RCC 7860 (cell line): ENCODE measurements at places on chromosomes 1 and 21.
A peak's percentile ranks its signal among the peaks of the same experiment; 100 is the strongest.

DNA sequence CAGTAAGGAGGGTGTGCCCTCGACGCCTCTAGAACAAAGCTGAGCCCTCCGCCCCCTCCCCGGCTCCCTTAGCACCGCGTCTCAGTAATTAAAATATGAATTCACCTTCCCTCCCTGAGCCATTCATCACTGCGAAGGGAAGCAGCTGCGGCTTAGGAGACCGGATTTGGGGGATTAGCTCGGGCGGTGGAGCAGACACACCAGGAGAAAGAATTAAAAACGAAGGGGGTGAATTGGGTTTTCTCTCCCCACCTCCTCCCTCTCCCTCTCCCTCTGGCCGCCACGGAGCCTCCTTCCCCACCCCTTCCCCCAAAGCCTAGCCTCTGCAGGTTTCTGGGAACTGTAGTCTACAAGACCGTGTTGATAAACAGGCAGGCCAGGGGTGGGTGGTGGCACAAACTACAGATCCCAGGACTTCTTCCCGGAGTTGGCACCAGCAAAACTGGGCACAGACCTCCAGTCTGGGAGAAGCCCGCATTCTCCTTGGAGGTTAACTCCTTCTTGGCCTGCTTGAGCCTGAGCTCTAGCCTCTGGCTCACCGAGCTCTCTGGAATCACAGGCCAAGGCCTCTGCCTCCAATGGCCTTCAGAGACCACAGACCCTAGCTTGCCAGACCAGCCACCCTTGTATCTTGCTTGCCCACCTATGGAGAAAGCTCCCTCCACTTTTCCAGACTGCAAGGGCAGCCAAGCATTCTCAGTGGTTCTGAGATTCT, 10.8 kb downstream of the BLACAT1 start:
- DNase-seq: no peak

DNA sequence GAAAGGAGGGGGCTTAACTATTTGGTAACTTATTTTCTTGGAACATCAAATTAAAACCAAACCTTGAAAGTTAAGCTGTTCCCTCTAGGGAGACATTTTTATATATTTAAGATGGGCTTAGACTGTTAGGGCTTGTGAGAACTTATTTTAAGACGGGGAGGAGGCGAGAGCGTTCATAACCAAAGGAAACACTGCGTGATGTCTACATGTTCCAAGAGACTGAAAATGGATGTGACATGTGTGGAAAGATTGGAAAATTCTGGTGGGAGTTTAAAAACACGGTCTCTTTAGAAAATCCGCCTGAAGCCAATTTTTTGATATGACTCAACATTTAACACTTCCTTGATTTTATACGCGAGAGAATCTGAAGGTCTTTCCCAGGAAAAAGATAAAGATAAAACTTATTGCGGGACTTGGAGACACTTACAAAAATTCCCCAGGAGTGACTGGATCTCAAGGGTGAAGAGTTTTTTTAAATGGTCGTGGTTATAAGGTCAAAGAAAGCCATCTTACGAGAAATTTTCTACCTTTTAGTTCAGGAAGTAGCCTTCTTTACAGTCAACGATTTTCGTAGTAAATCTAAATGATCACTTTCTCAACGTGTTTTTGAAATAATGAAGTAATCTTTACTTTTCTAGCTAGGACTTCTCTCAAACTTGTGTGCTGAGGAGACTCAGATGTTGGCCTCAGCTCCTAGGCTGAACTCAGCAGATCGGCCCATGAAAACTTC, 828 bp downstream of the PNRC2 start:
- no peak for DNase-seq

- DNase-seq: no peak
These were observed 55.2 kb upstream of the PTGS2 start for GRCh38 chr1:186735463-186735862.

DNA sequence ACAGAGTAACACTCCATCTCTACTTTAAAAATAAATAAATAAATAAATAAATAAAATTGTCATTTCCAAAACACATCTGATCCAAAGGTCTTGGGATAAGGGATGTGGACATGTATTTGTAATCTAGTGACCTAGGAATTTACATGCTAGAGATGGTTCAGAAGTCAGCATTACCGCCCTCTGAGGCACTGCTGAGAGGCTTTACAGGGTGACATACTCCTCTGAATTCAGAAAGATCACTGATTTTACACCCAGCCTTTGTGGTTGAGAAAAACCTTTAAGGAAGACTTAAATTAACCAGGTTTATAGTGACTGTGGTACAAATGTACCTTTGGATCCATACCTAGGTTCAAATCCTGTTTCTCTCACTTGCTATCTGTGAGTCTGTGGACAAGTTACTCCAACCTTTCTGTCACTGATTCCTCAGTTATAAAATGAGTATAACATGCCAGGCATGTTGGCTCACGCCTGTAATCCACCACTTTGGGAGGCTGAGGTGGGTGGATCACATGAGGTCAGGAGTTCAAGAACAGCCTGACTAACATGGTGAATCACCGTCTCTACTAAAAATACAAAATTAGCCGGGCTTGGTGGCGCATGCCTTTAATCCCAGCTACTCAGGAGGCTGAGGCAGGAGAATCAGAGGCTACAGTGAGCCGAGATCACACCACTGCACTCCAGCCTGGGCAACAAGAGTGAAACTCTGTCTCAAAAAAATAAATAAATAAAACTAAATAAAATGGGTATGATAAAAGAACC, 20.1 kb downstream of the OSBPL9 start:
- DNase-seq: peak; percentile 86

GRCh38 chr1:22291494-22291893, 148.6 kb upstream of the WNT4 start:
- DNase-seq: no peak

DNA sequence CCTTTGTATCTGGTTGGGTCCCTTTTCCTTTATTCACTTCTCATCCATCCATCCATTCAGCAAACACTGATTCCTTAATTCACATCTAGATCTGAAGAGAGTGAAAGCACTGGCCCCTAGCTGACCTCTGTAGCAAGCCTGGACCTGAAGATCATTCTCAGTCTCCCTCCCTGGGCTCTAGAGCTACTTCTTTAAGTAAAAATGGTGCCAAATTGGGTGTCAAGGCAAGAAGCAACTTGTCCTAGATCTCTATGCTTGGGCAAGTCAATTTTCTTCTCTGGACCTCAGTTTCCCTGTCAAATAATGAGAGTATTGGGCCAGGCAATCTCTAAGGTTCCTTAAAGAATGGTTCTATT, 36.1 kb downstream of the PLXNA2 start:
- no peak for DNase-seq

GRCh38 chr1:170729225-170730002, 65.5 kb downstream of the PRRX1 start:
- no peak for DNase-seq

- DNase-seq: no peak
These were observed 278.0 kb downstream of the BRINP2 start for GRCh38 chr1:177448652-177449357.

- DNase-seq: peak; percentile 64
These were observed at the start of gene CATSPER4 for GRCh38 chr1:26190373-26190987. CATSPER4 (plus strand) TSS chr1:26190602; CDS start chr1:26190628, 26 bp downstream.

GRCh38 chr21:45496968-45497845, 45.0 kb downstream of the SLC19A1 start:
- no peak for DNase-seq

GRCh38 chr1:53681351-53681976, 57.5 kb downstream of the GLIS1 start:
- DNase-seq: no peak

DNA sequence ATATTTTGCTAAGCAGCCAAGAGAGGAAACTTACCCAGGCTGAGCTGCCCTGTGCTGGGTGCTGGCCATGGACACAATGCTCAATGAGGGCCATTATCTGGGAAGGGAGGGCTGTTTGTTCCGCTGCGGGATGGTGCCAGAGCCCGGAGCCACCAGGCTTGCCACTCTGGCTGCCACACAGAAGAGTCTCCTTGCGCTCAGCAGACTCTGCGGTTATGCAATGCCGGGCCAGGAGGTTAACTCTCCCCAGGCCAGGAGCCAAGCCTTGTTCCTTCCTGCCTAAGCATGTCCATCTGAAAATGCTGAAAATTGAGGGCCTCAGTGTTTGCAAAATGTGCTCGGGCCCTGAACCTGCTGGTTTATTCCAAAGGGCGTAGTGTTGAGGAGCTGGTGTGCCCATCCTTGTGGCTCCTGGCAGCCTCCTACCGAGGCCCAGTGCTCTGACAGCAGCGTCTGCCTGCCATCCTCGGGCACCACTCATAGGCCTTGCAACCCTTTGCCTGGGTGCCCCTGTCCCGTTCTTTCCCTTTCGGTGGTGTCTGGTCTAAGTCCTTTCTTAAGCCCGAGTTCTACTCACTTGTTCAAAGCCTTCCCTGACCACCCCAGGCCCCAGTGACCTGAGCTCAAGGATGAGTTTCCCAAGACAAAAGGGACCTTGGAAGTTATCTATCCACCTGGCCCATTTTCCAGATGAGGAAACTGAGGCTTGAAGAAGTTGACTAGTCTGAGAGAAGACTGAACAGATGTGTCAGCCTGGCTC, 133.8 kb upstream of the EDN2 start:
- no peak for DNase-seq

- DNase-seq: no peak
These were observed 6.3 kb downstream of the MX2 start for GRCh38 chr21:41367945-41368734.

DNA sequence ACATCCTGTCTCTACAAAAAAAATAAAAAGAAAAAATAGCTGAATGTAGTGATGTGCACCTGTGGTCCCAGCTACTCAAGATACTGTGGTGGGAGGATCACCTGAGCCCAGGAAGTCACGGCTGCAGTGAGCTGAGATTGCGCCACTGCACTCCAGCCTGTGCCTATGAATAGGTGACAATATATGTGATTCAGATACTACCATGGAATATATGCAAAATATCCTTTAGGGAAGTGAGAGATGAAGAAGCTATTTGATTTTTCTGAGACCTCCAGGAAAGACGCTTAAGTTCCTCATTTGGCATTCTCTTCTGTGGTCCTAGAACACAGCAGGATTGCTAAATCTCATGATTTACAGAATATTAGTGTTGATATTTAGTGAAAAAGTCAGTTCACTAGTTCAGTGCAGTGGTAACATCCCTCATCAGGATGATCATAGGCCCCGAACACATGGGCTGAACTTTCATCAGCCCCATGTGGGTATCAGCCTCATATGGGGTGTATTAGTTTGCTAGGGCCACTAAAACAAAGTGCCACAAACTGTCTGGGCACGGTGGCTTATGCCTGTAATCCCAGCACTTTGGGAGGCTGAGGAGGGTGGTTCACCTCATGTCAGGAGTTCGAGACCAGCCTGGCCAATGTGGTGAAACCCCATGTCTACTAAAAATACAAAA, 6.0 kb upstream of the VASH2 start:
- no peak for DNase-seq

GRCh38 chr1:231596337-231596791, 30.2 kb upstream of the DISC1 start:
- no peak for DNase-seq

DNA sequence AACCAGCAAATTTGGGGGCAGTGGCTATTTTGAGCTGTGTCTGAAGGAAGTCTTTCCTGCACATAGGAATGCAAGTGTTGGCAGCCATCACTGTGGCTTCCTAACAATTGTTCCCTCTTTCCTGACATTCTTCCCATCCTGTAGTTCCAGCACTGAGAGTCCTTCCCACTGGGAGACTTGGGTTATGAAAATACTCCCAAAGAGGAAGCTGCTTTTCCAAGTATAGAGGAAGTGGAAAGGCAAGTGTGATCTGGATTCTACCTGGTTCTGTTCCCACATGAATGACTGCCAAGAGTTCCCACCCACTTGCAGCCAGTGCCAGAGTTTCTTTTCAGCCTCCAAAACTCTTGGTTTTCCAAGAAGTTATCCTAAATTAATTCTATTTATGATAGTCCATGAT, 98.5 kb upstream of the CD53 start:
- no peak for DNase-seq

DNA sequence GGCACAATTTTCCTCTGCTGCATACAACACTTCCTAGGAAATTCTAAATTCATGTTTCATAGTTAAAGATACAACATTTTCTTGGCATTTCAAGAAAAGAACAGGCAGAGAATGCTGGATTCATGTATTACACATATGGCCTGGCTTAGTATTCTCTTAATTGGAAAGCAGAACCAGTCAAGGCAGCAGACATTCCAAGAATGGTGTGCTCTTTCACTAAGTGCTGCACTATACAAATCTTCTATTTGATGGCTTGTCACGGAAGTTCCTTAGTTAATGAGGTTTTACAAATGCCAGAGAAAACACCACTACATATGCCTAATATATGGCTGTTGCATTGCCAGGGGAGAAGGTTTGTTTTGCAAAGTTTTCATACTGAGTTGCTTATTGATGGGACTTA, 80.8 kb upstream of the DYNLT5 start:
- no peak for DNase-seq

- no peak for DNase-seq
These were observed 1.3 kb upstream of the CCSAP start for GRCh38 chr1:229344139-229344538.

GRCh38 chr1:186618401-186619170, 61.6 kb downstream of the PTGS2 start:
- DNase-seq: peak; percentile 47

DNA sequence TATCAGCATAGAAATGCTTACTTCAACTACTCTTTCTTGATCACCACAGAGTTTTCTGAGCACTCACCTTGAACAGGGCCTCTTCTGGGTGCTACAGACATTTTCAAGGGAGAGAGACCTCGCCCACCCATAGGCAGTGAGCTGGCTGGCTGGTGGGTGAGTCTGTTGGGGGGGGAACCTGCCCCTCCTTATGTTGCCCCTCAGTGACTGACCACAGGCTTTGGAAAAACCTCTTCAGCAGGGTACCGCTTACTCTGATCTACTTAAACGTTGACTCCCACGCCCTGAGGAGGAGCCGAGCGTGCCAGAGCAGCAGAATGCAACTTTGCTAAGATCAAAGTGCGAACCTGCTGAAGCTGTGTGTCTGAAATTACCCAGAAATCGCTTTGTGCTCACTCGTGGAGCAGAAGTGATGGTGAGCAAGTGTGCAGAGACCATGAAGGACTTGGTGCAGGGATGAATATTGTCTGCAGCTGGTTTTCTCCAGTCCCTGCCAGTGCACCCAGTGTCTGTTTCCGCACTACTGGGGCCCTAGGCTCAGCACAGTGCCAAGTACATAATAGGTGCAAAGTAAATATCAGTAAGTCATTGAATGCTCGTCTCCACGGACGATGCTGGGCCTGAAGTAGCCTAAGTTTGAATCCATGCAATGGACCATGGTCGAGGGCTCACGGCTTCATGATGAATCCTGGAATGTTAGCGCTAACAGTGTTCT, 158.7 kb upstream of the IRF2BP2 start:
- DNase-seq: no peak

DNA sequence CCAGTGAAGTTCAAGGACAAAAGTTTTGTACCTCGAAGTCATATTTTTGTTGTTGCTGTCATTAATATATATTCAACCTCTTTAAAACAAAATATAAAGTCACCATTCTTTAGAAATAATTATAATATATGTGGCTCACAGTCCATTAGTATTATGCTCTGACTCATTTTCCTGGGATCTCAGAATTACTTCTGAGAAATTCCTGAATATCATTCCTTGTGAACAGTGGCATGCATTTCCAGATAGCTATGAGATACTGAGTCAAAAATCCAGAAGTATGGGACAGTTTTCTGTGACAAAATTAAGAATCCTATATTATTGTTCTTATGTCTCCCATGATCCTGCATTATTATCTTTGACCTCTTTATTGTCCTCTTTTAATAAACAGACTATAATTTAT, 13.8 kb upstream of the RGS21 start:
- no peak for DNase-seq

- peak; percentile 69 for DNase-seq
These were observed 16.9 kb downstream of the NTMT2 start for GRCh38 chr1:170162459-170163246.
